ENCODE measurements at places on chromosomes 4 and X. TPM values are rescaled to one million over a fixed set of nuclear protein-coding genes. Genes with fewer than 3 reads are reported as not detected.

GRCh38 chr4:169854090-169854489 lies 96.3 kb upstream of the HPF1 start:
- H3K36me3 ChIP-seq = no peaks in the 10 kb centered on the region
- no peak overlapping the region for H3K4me3 ChIP-seq
- H3K4me1 ChIP-seq = no peaks in the 10 kb centered on the region
- peaks cover 6% of the 10 kb centered on the region for H3K27me3 ChIP-seq

DNA sequence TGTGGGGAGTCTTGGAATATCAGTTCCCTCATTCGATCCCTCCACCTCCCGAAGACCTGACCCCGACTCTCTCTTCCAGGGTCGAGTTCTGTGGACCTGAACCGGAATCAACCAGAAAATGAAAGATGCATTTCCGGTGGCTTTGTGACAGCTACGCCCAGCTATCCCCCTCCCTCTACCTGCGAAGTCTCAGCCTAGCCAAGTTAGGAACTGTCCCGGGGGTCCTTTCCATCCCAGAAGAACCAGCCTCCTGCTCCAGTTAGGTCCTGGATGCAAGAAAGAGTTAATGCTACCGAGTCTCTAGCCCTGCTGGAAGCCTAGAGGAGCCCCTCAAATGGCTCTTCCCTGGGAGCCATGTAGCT lies 13.4 kb upstream of the ETDC start:
- peaks cover 16% of the 10 kb centered on the region for H3K4me1 ChIP-seq
- H3K4me3 ChIP-seq = peak overlapping the region; percentile 81
- DNase-seq = no peak
- H3K36me3 ChIP-seq = peaks cover 23% of the 10 kb centered on the region
- H3K27ac ChIP-seq = peak overlapping the region; percentile 89
- H3K27me3 ChIP-seq = no peaks in the 10 kb centered on the region

GRCh38 chr4:2932321-2932950 lies 30.8 kb downstream of the NOP14 start:
- H3K4me1 ChIP-seq = peaks cover 47% of the 10 kb centered on the region
- H3K27me3 ChIP-seq = no peaks in the 10 kb centered on the region
- peak overlapping the region; percentile 82 for H3K4me3 ChIP-seq
- peak overlapping the region; percentile 93 for H3K27ac ChIP-seq
- peaks cover 33% of the 10 kb centered on the region for H3K36me3 ChIP-seq

DNA sequence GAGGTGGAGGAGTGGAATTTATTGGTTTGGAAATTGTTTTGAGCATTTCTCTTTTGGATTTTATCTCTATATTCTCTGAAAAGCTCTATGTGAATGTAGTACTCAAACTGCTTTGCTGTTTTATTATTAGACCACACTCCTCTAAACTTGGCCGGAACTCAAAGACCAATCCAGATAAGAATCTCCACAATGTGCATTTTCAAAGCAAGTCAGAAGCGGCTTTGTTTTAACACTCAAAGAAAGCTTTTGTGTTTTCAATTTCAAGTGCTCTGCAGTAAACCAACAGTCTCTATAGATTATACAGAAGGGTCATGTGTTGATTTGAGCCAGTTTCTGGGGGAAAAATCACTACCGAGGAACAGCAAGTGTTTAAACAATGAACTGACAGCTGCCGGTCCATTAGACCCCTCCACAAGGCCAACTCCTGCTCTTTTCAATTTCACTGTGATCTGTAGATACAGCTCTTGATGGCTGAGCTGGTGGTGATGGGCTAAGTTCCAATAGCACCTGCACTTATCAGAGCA lies 79.4 kb downstream of the FTHL17 start:
- H3K27ac ChIP-seq = no peak overlapping the region
- H3K27me3 ChIP-seq = peaks cover 3% of the 10 kb centered on the region
- H3K4me3 ChIP-seq = no peak overlapping the region

DNA sequence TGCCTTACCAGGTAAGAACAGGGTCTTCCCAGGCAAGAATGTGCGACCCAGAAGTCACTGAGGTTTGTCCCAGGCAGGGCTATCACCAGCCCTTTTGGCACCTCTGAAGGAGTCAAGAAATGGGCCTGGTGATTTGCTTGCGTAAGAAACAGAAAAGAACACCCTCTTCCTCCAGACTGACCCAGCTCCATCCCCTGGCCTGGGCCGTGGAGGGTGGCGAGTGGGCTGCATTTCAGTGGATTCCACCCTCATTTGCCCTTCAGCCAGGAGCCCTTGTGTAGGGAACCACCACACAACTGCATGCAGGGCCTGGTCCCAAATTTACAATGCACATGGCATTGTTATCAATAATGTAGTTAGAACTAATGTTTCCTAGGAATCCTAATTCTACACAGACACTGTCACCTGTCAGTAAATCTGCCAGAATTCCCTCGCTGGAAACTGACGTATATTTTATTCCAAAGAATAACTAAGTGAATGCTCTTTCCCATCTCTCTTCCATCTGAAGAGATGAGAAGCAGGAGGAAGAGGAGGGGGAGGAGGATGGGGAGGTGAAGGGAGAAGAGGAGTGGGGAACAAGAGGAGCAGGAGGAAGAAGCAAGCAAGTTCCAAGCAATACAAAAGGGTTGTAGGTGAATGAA lies 46.6 kb downstream of the TSPAN5 start:
- peaks cover 1% of the 10 kb centered on the region for H3K36me3 ChIP-seq
- no peak overlapping the region for H3K27ac ChIP-seq
- H3K27me3 ChIP-seq = no peaks in the 10 kb centered on the region
- peaks cover 26% of the 10 kb centered on the region for H3K4me1 ChIP-seq
- no peak for DNase-seq

- H3K4me1 ChIP-seq = no peaks in the 10 kb centered on the region
- H3K27me3 ChIP-seq = no peaks in the 10 kb centered on the region
- H3K4me3 ChIP-seq = no peak overlapping the region
- no peak overlapping the region for H3K27ac ChIP-seq
- H3K36me3 ChIP-seq = no peaks in the 10 kb centered on the region
These were observed 837.4 kb downstream of the TRIML1 start for GRCh38 chr4:188976644-188977115.

Gene CCDC160
- not detected for total RNA-seq

- no peaks in the 10 kb centered on the region for H3K4me1 ChIP-seq
- H3K27me3 ChIP-seq = no peaks in the 10 kb centered on the region
- no peak overlapping the region for H3K27ac ChIP-seq
- H3K36me3 ChIP-seq = no peaks in the 10 kb centered on the region
- H3K4me3 ChIP-seq = no peak overlapping the region
- DNase-seq = no peak
These were observed 309.7 kb upstream of the TENM3 start for GRCh38 chr4:181933471-181933870.

Gene RRH
- total RNA-seq = 0.19 TPM

Gene GATA1
- total RNA-seq = not detected

- no peak overlapping the region for H3K27ac ChIP-seq
- no peak overlapping the region for H3K4me3 ChIP-seq
- no peaks in the 10 kb centered on the region for H3K27me3 ChIP-seq
These were observed 59.0 kb downstream of the AFAP1 start for GRCh38 chr4:7880683-7881082.

GRCh38 chr4:105613306-105613705 lies 60.9 kb downstream of the ARHGEF38 start:
- no peak for DNase-seq
- no peak overlapping the region for H3K4me3 ChIP-seq
- peaks cover 7% of the 10 kb centered on the region for H3K27me3 ChIP-seq

Gene USP26
- total RNA-seq = not detected

DNA sequence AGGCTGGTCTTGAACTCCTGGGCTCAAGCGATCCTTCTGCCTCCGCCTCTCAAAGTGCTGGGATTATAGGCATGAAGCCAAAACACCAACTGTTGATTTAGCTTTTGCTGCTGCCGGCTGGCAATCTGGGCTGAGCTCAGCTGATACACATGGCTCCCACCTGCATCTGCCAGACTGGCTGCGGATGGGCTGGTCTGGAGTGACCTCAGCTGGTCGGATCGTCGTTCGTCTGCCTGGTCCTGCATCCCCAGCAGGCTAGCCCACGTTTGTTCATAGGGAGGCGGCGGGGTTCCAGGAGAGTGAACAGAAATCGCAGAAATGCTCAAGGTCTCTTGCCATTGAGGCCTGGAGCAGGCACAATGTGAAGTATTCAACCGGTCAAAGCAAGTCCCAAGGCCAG lies 74.4 kb upstream of the DDX3X start:
- no peak overlapping the region for H3K27ac ChIP-seq
- peaks cover 6% of the 10 kb centered on the region for H3K4me1 ChIP-seq
- no peak overlapping the region for H3K4me3 ChIP-seq
- H3K27me3 ChIP-seq = peaks cover 3% of the 10 kb centered on the region

Gene PLP1
- not detected for total RNA-seq

GRCh38 chrX:39438603-39439602 lies 637.6 kb downstream of the MID1IP1 start:
- no peak overlapping the region for H3K4me3 ChIP-seq
- H3K27me3 ChIP-seq = no peaks in the 10 kb centered on the region
- H3K36me3 ChIP-seq = no peaks in the 10 kb centered on the region
- H3K4me1 ChIP-seq = peaks cover 24% of the 10 kb centered on the region
- no peak overlapping the region for H3K27ac ChIP-seq

Gene FDCSP
- total RNA-seq = not detected

Gene PITX2
- not detected for total RNA-seq

Gene SLC7A11
- 5.2 TPM for total RNA-seq

DNA sequence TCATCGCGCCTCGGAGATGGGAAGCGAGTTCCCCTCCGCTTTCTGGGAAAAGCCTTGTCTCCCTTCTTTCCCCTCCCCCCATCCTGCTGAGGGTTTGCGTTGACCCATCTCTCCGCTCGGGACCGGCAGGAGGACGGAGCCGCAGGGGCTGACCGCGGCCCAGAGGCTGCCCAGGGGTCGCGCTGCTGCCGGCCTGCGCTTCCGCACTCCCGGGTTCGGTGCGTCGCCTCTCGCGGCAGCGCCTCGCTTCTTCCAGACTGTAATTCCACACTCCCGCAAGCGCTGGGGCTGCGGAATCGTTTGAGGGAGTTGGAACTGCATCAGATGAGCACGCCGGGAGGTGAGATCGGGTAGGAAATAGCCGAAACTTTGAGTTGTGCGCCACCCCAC lies 88.3 kb downstream of the BCOR start:
- peak overlapping the region; percentile 24 for H3K4me3 ChIP-seq
- no peak for DNase-seq
- H3K27me3 ChIP-seq = peaks cover 44% of the 10 kb centered on the region
- peaks cover 32% of the 10 kb centered on the region for H3K4me1 ChIP-seq

Gene RAB41
- not detected for total RNA-seq

Gene ADH4
- total RNA-seq = not detected

- no peaks in the 10 kb centered on the region for H3K36me3 ChIP-seq
- H3K4me1 ChIP-seq = peaks cover 2% of the 10 kb centered on the region
- H3K4me3 ChIP-seq = no peak overlapping the region
- no peak overlapping the region for H3K27ac ChIP-seq
- no peak for DNase-seq
These were observed 215.3 kb upstream of the TTC29 start for GRCh38 chr4:147160908-147161513.

Gene KIAA1210
- total RNA-seq = not detected

Gene DUSP9
- total RNA-seq = 0.09 TPM

Gene MID1
- total RNA-seq = 0.33 TPM

DNA sequence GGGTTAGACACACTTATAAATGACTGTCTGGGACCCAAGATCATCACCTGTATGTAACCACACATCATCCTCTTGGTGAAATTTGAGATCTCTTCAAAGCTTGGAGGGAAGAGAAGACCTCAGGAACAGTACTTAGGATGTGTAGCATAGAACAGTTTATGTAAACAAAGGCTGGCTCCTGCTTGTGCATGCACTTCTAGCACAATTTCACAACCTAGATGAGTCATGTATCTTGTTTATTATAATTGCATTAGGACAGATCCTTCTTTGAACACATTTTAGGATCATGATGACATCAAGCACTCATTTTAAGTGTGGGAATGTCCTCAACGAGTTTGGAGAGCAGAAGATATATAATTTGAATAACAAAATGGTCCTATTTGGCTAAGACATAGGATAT lies 26.3 kb upstream of the ZMAT1 start:
- no peak for DNase-seq
- H3K27me3 ChIP-seq = peaks cover 5% of the 10 kb centered on the region
- H3K27ac ChIP-seq = no peak overlapping the region
- H3K4me3 ChIP-seq = no peak overlapping the region
- peaks cover 14% of the 10 kb centered on the region for H3K4me1 ChIP-seq

- no peaks in the 10 kb centered on the region for H3K4me1 ChIP-seq
- H3K27me3 ChIP-seq = peaks cover 4% of the 10 kb centered on the region
- no peak for DNase-seq
- H3K4me3 ChIP-seq = no peak overlapping the region
These were observed 277.4 kb upstream of the GATB start for GRCh38 chr4:152038238-152038637.

DNA sequence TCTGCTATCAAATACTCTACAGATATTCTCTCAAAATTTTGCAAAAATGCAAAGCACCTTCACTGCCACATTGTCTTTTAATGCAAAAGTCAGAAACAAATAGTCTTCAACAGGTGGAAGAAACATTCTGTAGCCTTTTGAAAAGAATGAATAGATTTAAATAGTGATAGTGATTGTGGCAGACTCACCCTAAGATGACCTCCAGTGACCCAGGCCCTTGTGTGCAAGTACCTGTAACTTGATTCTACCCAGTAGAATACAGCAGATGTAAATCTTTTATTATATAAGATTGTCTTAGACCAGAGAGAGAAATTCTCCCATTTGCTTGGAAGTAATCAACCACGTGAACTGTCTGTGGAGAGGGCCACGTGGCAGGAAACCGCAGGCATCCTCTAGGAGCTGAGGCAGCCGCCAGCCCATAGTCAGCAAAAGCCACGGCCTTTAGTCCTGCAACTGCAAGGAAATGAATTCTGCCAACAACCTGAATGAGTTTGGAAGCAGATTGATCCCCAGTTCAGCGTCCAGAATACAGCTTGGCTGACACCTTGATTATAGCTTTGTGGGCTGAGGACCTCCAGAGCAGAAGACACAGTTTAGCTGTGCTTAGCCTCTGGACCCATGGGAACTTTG lies 272.5 kb downstream of the ARHGAP10 start:
- peaks cover 16% of the 10 kb centered on the region for H3K4me1 ChIP-seq
- no peak overlapping the region for H3K27ac ChIP-seq
- no peak overlapping the region for H3K4me3 ChIP-seq
- H3K36me3 ChIP-seq = peaks cover 10% of the 10 kb centered on the region
- no peaks in the 10 kb centered on the region for H3K27me3 ChIP-seq

DNA sequence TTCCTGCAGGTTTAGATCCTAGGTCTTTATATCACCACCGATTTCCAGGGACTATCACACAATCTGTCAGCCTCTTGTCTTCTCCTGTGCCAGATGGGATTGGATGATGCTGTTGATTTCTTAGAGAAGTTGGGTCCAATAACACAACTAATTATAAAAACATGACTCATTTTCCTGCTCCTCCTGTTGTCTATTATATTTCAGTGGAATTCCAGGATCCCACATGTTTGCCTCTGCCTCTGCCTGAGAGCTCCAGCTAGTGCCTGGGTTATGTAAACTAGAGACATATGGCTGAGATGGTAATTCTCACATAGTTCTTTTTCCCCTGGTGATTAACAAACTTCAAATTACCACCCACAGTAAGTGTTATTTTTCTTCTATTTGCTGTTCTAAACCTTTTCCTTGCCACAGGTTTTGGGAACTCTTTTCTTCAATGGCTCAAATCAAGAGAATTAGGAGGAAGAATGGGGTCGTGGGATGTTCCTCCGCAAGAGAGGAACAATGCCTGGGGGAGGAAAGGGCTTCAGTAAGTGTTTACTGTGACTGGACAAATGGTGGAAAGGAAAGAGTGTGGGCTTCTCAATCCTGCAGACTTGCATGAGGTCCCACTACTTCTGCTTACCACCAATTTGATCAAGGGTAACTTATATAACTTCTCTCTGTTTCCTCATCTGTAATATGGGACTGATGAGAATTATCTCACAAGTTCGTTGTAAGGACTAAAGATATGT lies 3.4 kb upstream of the HOPX start:
- peaks cover 46% of the 10 kb centered on the region for H3K27me3 ChIP-seq
- no peaks in the 10 kb centered on the region for H3K36me3 ChIP-seq
- peaks cover 15% of the 10 kb centered on the region for H3K4me1 ChIP-seq
- H3K27ac ChIP-seq = no peak overlapping the region

Gene PSAPL1
- total RNA-seq = not detected

Gene TAF7L
- 0.15 TPM for total RNA-seq

All from activated CD8-positive, alpha-beta memory T cell treated with anti-CD3 and anti-CD28 coated beads, Interleukin-2, amount 10 ng/mL, durations not matched to agents 7 days and 5 days (primary cell).